Foreskin keratinocyte (primary cell): ENCODE measurements at places on chromosomes 12 and 14. TPM values are rescaled to one million over a fixed set of nuclear protein-coding genes. Genes with fewer than 3 reads are reported as not detected.
A peak's percentile ranks its signal among the peaks of the same experiment; 100 is the strongest.

GRCh38 chr14:50964683-50965390, 20.6 kb upstream of the PYGL start:
- DNase-seq: peak; percentile 73

DNA sequence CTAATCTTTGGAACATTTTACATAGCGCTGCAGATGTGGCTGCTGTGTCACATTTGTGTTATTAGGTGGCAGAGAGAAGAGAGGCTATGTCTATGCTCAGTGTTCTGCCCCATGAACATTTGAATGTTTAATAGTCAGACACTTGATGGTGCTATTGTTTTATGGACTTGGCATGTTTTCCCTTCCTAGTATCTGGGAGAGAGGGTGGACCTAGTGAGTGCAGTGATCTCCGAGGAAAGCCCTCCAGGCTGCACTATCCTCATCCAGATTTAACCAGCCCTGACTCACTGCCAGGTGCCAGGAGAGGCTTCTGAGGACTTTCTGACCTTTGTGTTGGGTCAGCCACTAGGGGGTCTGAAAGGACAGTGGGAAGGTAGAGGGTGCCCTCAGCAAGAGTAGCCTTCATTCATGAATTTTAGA, 24.3 kb downstream of the ZFC3H1 start:
- peak; percentile 23 for DNase-seq

DNA sequence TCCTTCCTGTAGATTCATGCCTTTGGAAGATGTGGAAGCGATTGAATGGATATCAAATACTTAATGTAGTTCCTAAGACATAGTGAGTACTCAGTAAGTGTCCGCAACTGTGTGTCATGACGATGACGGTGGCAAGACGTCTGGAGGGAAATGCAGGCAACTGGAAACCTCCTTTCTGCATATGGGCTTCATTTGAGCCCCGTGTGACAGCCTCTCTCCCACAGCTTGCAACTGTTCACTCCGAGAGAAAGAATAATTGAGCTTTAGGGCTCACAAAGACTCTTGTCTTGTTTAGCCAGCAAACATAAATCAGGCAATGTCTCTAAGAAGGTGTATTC, 6.9 kb downstream of the CFAP251 start:
- peak; percentile 75 for DNase-seq

DNA sequence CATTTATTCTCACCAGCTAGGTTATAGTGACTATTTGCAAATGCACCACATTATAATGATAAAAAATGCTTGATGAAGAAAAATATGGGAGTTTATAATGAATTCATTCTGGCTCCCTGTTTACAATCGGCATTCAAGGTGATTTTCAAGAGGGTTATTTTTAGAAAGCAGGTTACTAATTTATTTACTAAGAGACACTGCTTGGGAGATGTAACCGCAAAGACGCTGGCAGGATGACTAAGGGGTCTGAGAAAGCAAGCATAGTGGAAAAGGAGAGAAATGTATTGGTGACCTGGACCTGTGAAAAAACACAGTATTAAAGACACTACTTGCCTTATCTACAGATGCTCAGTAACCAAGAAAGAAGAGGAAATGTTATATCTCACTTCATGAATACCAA, 13.3 kb upstream of the PITPNM2 start:
- DNase-seq: no peak

DNA sequence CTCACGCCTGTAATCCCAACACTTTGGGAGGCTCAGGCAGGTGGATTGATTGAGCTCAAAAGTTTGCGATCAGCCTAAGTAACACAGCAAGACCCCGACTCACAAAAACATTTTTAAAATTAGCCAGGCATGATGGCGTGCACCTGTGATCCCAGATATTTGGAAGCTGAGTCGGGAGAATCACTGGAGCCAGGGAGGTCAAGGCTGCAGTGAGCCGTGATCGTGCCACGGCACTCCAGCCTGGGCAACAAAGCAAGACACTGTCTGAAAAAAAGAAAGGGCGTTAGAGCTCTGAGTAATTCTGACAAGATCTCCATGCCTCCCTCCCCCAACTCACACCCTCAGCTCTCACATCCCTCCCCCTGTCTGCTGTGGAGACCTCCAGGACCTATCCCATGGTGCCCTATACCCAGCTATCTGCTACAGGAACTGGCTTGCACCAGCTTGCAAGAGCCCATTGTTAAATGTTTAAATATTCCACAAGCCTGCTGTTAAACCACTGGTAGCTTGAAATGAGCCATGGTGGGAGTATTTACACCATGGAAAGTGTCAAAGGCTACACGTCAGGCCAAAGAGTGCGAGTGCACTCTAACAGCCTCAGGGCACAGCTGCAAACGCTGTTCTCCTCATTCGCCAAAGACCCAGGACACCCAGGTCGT, 35.1 kb upstream of the PPP2R5C start:
- no peak for DNase-seq

GRCh38 chr12:132634411-132634990, 15.9 kb downstream of the P2RX2 start:
- DNase-seq: no peak

Gene NUDT14
- polyA plus RNA-seq: 43.7 and 44.3 TPM in 2 replicates

Gene C1S
- polyA plus RNA-seq: 0.97 and 1.0 TPM in 2 replicates

Gene PIWIL1
- polyA plus RNA-seq: 0.04 TPM in 1 of 2 replicates, not detected in the other

Gene NOXRED1
- polyA plus RNA-seq: 0.03 and 0.07 TPM in 2 replicates

Gene TMEM253
- polyA plus RNA-seq: 1.2 and 1.4 TPM in 2 replicates
